ENCODE measurements at places on chromosomes 2 and 18.
A peak's percentile ranks its signal among the peaks of the same experiment; 100 is the strongest.

DNA sequence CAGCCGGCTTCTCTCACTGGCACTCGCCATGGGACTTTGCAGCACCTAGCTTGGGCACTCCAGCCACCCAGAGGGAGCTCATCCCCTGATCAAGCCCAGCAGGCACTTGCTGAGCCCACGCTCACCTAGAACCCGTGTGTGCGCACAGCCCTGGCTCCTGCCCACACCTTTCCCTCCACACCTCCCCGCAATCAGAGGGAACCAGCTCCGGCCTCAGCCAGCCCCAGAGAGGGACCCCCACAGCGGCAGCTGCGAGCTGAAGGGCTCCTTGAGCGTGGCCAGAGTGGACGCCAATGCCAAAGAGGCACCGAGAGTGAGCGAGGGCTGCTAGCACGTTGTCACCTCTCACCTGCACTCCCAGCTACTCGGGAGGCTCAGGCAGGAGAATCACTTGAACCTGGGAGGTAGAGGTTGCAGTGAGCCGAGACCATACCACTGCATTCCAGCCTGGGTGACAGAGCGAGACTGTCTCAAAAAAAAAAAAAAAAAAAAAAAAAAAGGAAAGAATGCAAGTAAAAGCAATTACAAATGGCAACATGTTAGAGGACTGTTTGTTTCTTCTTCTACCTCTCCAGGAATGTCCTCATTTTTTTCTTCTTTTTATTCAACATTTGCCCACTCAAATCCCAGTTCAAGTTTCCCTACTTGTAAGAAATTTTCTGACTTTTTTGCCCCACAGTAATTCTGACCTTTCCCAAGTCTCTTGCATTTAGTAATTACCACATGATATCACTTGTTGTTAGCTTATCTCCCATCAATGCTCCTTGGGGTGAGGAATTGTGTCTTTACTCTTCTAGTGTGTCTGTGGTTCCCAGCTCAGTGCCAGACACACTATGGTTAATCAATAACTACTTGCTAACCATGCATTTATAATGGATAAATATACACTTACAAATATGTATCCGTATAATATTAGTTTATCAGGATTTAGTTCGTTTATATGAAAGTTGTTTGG, 40.6 kb upstream of the ST3GAL5 start:
- no peak for DNase-seq

DNA sequence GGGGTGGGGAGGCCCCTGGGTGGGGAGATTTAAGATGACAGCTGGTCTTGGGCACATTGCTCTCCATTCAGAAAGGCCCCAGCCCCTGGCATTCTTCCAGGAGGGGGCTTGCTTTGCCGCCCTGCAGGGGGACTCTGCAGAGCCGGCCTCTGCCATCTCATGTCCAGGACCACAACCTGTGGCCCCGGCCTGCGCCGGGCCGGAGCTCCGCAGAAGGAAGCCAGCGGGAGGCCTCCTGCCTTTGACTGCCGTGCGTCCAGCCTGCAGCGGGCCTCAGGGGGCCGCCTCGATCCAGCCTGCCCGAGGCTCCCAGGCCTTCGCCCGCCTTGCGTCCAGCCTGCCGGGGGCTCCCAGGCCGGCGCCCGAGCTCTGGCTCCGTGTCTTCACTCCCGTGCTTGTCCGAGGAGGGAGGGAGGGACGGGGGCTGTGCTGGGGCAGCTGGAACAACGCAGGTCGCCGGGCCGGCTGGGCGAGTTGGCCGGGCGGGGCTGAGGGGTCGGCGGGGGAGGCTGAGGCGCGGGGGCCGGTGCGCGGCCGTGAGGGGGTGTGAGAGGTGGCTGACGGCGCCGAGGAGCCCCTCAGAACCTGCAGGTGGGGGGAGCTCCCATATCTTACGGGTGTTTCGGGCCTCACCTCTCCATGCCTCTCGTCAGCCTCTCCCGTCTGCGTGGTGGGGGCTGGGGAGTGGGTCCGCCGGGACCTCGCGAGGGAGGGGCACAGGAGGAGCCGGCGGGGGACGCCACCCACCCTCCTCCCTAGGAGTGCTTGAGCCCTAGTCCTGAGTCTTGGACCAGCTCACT, 20.4 kb downstream of the GPC1 start:
- no peak for DNase-seq

DNA sequence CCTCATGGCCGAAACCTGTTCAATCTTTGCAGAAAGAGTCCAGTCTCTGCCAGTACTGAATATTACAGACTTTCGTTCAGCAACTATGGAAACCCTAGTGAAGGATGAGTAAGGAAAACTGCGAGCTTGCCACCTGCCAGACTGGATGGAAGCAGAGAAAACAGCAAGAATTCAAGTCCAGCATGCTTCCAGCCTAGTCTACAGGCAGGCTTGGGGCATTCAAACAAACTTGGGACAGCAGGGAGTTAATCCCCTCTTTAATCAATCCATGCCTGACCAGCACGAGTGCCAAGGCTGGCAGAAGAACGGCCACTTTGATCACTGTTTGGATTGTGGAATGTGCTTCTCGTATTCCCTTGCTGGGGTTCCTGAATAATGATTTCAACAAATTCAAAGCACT, 145.2 kb downstream of the EPHA4 start:
- DNase-seq, result no peak

DNA sequence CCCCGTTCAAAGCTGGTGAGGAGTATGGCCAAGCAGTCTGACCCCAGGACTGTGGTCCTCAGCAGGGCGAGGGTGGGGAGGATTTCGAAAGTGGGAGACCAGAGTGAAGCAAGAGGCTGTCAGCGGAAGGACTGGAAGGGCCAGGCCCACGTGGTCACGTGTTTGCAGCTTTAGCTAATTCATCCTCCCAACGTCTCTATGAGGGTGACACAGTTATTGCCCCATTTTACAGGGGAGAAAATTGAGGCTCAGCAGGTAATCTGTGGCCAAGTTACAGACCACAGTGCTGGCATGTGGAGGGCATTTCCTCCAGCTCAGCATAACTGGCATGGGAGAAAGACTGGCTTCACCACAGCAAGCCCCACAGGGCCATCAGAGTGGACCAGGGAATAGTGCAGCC, 45.4 kb upstream of the LTBP1 start:
- peak; percentile 71 for DNase-seq

Measured in NB4 (cell line).